Psoas muscle (tissue), 8 donors: ENCODE measurements at places on chromosomes 3 and 15. TPM values are rescaled to one million over a fixed set of nuclear protein-coding genes. Genes with fewer than 3 reads are reported as not detected.

C2CD4B gene
- total RNA-seq: 1.0 TPM

PLSCR5 gene
- total RNA-seq: not detected

- no peak for DNase-seq
These were observed 105.5 kb upstream of the SMAD3 start for GRCh38 chr15:66959875-66960274.

DNA sequence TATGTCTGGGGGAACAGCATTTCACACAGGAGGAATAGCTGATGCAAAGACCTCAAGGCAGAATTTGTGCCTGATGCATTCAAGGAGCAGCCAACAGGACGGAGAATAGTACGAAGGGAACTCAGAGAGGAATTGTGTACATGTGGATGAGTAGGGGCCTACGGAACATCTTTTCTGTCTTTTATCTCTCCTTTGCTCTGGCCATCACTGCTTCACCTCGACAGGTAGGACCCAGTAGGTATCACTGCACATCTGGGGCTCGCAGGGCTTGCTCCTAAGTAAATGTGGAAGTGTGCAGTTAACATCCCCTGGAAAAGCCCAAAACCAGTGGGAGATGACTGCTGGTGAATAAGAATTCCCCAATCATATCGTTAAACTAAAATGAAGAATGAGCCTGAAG lies 56.4 kb upstream of the POU1F1 start:
- no peak for DNase-seq

DNA sequence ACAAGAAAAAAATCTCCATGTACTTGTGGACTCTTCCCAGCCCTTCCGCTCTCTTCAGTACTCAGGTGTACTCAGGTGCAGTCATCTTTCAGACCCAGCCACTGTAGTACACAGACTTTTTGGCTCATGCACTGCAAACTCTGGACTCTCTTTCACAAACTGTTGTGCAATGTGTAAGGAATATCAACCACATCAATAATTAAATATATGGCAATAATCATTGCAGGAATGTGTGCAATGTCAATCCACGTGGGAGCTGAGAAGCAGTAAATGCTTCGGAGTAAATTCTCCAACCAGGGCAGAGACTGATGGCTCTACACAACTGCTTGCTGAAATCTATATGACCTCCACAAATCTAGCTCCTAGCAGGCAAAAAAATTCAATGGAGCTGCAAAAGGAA lies 287.3 kb upstream of the COL8A1 start:
- DNase-seq: no peak

- DNase-seq: no peak
These were observed 101.6 kb downstream of the MAGI1 start for GRCh38 chr3:65936908-65937638.
